GM12878 (cell line): ENCODE measurements at places on chromosomes 3 and 15. TPM values are rescaled to one million over a fixed set of nuclear protein-coding genes. Genes with fewer than 3 reads are reported as not detected.

The GPR27 gene
- not detected in 2 replicates for polyA plus RNA-seq

The SEMA7A gene
- 13.3 and 14.9 TPM in 2 replicates for polyA plus RNA-seq

The RETNLB gene
- not detected in 2 replicates for polyA plus RNA-seq

GRCh38 chr3:103057003-103057402, 622.2 kb downstream of the ZPLD1 start:
- no peak for DNase-seq

DNA sequence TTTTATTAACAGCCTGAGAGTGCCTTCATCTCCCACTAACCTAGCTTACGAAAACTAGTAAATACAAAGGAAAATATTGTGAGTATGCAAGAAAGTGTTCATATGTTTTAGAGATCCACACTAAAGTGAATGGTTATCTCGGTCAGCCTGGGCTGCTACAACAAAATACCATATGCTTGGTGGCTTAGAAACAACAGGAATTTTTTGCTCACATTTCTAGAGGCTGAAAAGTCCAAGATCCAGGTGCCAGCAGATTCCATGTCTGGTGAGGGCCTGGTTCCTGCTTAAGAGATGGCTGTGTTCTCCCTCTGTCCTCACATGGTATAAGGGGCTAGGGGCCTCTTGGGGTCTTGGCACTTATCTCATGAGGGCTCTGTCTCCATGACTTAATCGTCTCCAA, 20.5 kb upstream of the SLC30A4 start:
- DNase-seq: no peak
